CD4-positive, alpha-beta T cell (primary cell): ENCODE measurements at places on chromosomes 13 and 19.
A peak's percentile ranks its signal among the peaks of the same experiment; 100 is the strongest.

DNA sequence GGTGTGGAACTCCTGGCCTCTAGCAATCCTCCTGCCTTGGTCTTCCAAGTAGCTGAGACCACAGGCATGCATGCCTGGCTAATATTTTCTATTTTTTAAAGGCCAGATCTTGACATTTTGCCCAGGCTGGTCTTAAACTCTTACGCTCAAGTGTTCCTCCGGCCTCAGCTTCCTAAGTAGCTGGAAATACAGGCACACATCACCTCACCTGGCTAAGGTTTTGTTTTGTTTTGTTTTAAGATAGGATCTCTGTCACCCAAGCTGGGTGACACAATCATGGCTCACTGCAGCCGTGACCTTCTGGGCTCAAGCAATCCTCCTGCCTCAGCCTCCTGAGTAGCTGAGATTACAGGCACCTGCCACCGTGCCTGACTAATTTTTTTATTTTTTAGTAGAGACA lies 5.5 kb upstream of the RLN3 start:
- DNase-seq, result no peak

GRCh38 chr13:107421028-107421427 lies 794.3 kb downstream of the LIG4 start:
- no peak for DNase-seq

GRCh38 chr13:97233499-97233898 lies 11.4 kb downstream of the MBNL2 start:
- DNase-seq, result no peak

GRCh38 chr13:110771194-110771593 lies 57.7 kb downstream of the ING1 start:
- no peak for DNase-seq

DNA sequence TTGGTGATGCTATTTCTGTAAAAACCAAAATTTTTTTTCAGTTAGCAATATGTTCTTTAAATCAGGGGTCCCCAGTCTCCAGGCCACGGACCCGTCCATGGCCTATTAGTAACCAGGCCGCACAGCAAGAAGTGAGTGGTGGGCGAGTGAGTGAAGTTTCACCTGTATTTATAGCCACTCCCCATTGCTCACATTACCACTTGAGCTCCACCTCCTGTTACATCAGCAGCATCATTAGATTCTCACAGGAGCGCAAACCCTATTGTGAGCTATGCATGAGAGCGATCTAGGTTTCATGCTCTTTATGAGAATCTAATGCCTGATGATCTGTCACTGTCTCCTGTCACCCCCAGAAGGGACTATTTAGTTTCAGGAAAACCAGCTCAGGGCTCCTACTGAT lies 58.9 kb upstream of the SLC7A1 start:
- DNase-seq, result no peak

DNA sequence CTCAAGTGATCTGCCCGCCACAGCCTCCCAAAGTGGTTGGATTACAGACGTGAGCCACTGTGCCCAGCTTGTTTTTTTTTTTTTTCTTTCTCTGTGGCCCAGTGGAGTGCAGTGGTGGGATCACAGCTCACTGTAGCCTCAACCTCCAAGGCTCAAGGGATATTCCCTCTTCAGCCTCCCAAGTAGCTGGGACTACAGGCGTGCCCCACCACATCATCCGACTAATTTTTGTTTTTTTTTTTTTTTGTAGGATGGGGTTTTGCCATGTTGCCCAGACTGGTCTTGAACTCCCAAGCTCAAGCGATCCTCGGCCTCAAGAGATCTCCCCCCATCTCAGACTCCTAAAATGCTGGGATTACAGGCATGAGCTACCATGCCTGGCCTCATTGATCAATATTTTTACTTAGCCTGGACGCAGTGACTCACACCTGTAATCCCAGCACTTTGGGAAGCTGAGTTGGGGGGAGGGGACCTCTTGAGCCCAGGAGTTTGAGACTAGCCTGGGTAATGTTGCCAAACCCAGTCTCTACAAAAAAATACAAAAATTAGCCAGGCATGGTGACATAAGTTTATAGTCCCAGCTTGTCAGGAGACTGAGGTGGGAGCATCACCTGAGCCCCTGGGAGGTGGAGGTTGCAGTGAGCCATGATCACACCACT lies 1.7 kb downstream of the SAE1 start:
- DNase-seq, result no peak

DNA sequence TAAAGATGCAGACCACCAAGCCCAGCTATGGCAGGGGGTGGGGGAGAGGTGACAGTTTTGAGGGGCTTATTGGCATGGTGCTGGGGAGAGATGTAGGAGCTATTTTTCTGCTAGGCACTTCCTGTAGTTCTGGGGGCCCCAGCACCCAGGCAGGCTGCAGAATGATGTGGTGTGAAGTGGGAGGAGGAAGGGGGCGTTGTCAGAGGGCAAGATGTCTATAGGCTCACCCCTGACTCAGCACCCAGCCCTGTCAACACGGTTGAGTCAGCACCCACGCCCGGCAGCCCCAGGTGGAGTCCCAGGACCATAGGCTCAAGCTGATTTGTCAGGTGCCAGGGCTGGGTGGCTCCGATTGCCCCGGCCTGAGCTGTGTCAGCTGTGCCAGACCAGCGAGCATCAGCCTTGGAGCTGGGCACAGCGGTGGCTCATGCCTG lies 5.8 kb downstream of the KLF2 start:
- DNase-seq, result peak; percentile 98

DNA sequence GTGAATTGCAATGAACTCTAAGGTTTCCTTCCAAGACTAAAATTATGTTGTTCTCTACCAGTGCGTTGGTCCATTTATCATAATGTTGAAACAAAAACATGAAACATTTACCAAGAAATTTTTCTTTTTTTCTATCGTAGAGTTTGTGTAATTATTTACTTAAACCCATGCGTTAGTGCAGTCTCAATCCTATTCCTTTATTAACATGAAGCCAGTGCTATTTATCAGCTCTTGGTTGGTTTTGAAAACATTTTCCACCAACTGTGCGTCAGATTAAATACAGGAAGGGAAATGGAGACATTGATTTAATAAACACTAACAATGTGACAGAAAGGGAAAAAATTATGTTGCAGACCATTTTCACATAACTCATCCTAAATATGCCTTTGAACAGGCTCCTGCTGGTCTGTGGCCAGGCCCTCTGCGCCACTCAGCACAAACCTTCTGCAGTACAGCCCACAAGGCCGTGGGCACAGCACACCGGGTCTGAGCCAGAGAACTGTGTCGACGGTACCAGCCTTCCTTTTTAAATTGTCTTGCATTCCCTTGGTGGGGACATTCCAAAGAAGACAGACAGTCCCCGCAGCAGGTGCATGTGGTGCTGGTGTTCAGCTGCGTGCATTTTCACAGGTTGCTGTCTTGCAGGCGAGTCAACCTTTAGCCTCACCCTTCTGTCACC lies 135.8 kb downstream of the SHISA2 start:
- no peak for DNase-seq
